Upper lobe of right lung (tissue), 1 donor: ENCODE measurements at places on chromosomes 11 and 22. TPM values are rescaled to one million over a fixed set of nuclear protein-coding genes. Genes with fewer than 3 reads are reported as not detected.

DNA sequence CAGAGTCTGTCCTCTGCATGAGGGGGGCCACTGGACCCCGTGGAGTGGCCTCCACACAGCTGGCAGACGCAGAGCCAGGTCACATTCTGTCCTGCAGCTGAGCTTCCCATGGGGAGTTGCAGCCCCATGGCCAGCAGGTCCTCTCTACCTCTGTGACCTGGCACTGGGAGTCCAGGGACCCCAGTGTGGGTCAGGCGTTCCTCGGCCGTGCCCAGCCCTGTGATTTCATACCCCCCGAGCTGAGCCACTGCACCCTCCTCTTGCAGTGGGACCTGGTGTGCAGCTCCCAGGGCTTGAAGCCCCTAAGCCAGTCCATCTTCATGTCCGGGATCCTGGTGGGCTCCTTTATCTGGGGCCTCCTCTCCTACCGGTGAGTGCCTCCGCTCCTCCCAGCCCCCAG lies 32.2 kb upstream of the SLC22A12 start:
- DNase-seq = no peak
- no peak overlapping the region for H3K4me3 ChIP-seq
- H3K36me3 ChIP-seq = no peaks in the 10 kb centered on the region
- no peak overlapping the region for H3K27ac ChIP-seq
- no peaks in the 10 kb centered on the region for H3K27me3 ChIP-seq

DNA sequence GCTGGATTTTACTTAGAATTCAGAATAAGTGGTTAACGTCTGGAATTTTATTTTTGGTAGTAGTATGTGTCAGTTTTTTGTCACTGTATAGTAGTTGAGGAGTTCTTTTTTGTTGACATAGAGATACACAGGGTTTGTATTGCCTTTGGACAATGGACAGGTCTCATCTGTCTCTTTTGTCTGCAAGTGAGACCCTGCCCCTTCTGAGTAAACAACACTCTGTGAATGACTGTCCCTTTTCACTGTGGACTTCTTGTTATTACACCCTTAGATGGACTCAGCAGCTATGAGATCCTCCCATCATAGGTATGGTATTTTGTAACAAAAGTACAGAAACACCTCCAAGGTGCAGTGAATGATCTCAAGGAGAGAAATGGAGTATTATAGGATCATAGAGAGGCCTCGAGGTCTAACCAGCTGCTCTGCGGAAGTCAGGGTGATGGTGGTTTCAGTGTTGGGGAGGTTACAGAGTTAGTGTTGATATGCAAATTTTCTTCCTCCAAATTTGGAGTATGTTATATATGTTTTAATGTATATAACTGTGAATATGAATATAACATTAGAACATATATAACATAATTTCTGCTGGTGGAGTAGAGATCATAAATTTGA lies 7.8 kb downstream of the PPP6R3 start:
- peaks cover 81% of the 10 kb centered on the region for H3K4me1 ChIP-seq
- DNase-seq = no peak
- H3K27ac ChIP-seq = no peak overlapping the region
- H3K36me3 ChIP-seq = no peaks in the 10 kb centered on the region
- no peak overlapping the region for H3K4me3 ChIP-seq

DNA sequence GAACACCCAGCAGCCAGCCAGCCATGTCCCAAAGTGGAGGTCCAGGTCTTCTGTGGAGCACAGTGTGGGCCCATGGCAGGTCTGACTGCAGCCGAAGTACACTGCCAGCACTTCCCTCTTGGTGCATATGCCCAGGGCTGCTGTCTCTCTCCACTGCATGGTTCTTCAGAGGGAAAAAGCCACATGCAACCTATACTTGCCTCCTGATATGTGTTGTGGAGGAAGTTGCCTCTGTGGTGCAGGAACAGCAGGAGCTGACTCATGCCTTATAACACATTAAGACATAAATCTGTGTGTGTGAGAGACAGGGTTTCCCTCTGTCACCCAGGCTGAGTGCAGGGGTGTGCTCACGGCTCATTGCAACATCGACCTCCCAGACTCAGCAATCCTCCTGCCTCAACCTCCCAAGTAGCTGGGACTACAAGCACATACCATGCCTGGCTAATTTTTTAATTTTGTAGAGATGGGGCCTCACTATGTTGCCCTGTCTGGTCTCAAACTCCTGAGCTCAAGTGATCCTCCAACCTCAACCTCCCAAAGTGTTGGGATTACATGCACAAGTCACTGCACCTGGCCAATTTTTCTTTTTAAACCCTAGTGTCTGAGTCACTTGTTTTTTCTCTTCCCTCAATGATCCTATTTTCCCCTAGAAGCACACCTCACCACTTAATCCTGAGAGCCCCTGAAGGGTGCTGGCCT lies 98.8 kb downstream of the MPPED2 start:
- no peak for DNase-seq
- H3K27ac ChIP-seq = no peak overlapping the region
- no peak overlapping the region for H3K4me3 ChIP-seq
- H3K4me1 ChIP-seq = peaks cover 13% of the 10 kb centered on the region
- no peaks in the 10 kb centered on the region for H3K27me3 ChIP-seq

GRCh38 chr22:35756722-35757121 lies 39.0 kb downstream of the APOL5 start:
- no peak overlapping the region for H3K27ac ChIP-seq
- H3K4me1 ChIP-seq = peaks cover 8% of the 10 kb centered on the region
- no peak overlapping the region for H3K4me3 ChIP-seq
- H3K36me3 ChIP-seq = peaks cover 45% of the 10 kb centered on the region

GRCh38 chr11:46176421-46176820 lies 55.2 kb upstream of the PHF21A start:
- DNase-seq = no peak
- no peaks in the 10 kb centered on the region for H3K36me3 ChIP-seq
- no peaks in the 10 kb centered on the region for H3K27me3 ChIP-seq
- no peaks in the 10 kb centered on the region for H3K4me1 ChIP-seq

DNA sequence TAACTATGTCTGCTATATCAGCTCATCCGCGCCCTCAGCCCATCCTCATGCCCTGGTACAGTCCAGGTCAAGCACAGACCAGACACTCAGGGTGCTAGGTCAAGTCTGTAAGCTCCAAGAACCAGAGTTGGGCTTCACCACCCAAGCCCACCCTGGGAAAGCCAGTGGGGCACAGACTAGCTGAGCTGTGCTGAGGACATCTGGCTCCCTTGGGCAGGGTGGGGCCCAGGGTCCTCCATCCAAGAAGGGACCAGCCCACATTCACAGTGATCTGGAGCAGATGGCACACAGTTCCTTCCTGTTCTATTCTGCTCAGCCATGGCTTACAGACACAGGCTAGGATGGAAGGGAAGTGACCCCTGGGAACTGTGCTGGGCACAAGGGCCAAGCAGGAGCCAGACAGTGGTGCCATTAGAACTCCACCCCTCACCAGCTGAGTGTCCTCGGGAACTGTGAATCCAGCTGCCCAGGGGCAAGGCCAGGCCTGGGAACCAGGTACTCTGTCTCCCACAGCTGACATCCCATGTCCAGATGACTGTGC lies 9.1 kb downstream of the P2RY6 start:
- peak; percentile 47 for DNase-seq
- H3K4me3 ChIP-seq = no peak overlapping the region
- no peaks in the 10 kb centered on the region for H3K36me3 ChIP-seq
- H3K27me3 ChIP-seq = no peaks in the 10 kb centered on the region

- no peak overlapping the region for H3K4me3 ChIP-seq
- H3K27me3 ChIP-seq = no peaks in the 10 kb centered on the region
- H3K27ac ChIP-seq = no peak overlapping the region
- no peak for DNase-seq
Observed at GRCh38 chr22:19080853-19081252, 41.4 kb downstream of the DGCR2 start.

NLRX1 gene
- 17.7 TPM for total RNA-seq

DNA sequence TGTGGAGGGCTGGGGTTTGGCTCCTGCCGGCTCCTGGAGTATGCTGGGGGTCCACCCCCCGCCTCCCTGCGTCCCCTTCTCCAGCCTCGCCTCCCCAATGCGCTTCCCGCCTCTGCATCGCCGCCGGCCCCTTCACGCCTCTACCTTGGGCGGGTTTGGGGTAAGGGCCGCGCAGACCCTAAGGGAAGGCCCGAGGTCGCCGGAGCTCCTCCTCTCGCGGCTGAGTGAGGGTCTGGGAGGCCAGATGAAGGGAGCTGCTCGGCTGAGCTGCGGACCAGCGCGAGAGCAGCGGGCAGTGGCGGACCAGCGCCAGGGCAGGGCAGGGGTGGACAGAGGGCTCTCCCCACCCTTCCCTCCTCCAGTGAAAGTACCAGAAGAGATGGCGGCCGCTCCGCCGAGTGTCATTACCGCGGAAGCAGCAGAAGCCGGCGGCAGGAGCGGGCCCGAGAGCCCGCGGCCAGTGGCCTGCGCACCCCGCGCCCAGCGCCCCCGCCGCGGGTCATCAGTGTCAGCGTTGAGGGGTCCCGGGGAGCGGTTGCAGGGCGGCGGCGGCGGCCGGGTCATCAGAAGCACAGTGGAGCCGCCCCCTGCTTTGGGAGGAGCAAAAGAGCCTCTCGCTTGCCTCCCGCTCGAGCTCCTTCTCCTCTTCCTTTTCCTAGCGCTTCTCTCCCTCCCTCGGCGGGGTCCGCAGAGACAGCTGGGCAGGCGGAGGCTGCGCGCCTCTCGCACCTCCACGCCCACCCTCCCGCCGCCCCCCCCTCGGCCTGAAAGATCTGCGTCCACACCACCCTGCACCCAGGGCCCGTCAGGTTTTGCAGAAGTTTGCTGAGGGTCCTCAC lies 255.6 kb upstream of the CADM1 start:
- DNase-seq = peak; percentile 66
- no peaks in the 10 kb centered on the region for H3K4me1 ChIP-seq

CNGA4 gene
- total RNA-seq = not detected

DNA sequence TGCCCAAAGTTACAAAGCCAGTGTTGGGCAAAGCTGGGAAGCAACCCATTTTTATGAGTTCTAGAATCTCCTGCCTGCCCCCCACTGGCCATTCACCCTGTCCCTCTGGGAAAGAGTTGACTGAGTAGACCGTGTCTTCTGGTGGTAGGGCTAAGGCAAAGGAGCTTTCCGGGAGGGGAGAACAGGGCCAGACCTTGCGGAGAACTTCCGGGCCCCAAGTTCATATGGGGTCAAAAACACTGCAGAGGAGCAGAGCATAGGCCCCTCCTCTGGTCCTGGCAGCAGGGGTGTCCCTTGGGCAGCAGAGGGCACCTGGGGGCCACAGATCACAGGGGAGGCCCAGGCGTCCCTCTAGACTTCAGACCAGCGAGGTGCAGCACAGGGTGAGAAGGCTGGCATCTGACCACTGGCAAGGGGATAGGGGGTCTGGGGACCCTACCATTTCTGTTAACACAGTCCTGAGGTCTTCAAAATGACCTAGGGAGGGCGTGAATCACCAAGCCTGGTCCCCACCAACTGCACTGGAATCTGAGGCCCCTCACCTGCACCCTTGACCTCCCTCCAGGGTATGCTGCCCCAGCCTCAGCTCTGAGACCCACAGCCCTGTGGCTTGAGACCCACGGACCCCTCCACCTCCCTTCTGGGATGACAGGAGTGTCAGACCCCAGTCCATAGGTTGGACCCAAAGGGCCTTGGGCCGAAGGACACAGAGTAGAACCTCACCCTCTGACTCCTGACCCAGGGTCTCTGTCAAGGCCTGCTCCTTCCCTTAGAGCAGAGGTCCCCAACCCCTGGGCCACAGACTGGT lies 1.3 kb upstream of the ARAP1 start:
- H3K4me1 ChIP-seq = peaks cover 19% of the 10 kb centered on the region
- no peak overlapping the region for H3K4me3 ChIP-seq
- H3K36me3 ChIP-seq = peaks cover 12% of the 10 kb centered on the region
- H3K27ac ChIP-seq = no peak overlapping the region
- DNase-seq = no peak

DNA sequence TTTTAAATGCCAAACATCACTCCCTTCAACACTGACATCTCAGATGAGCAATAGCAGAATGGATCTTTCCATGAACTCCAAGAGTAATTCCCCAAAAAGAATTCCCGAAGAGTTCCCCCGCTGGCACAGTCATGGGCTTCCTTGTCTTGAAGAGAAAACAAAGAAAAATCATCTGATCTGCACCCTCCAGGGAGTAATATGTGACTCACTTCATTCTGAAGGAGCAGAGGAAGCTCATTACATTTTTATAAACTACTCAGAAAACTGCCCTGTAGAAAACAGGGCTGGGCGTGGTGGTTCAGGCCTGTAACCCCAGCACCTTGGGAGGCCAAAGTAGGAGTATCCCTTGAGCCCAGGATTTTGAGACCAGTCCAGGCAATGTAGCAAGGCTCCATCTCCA lies 35.7 kb downstream of the CELSR1 start:
- peaks cover 12% of the 10 kb centered on the region for H3K27me3 ChIP-seq
- no peaks in the 10 kb centered on the region for H3K4me1 ChIP-seq
- H3K36me3 ChIP-seq = no peaks in the 10 kb centered on the region

DNA sequence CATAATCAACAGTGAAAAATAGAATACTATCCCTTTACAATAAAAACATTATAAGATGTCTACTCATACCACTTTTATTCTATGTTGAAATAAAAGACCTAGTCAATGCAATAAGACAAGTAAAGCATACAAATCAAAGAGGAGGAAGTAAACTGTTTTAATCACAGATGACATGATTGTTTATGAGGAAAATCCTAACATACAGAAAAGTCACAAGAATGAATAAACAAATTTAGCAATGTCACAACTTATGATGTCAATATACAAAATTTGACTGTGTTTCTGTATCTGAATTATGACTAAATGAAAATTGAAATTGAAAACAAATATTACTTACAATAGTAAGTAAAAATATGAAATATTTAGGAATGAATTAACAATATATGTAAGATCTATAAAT lies 221.9 kb upstream of the GRIA4 start:
- no peaks in the 10 kb centered on the region for H3K27me3 ChIP-seq
- no peaks in the 10 kb centered on the region for H3K36me3 ChIP-seq
- H3K27ac ChIP-seq = no peak overlapping the region
- no peak overlapping the region for H3K4me3 ChIP-seq

- no peaks in the 10 kb centered on the region for H3K27me3 ChIP-seq
- H3K27ac ChIP-seq = no peak overlapping the region
- no peak for DNase-seq
- H3K4me3 ChIP-seq = no peak overlapping the region
Observed at GRCh38 chr11:17000987-17001386, 13.2 kb downstream of the PLEKHA7 start.

GAL gene
- not detected for total RNA-seq

GRCh38 chr11:96156379-96156722 lies 186.6 kb downstream of the MAML2 start:
- peak overlapping the region; percentile 72 for H3K27ac ChIP-seq
- H3K27me3 ChIP-seq = no peaks in the 10 kb centered on the region
- peaks cover 41% of the 10 kb centered on the region for H3K4me1 ChIP-seq
- no peak for DNase-seq
- H3K36me3 ChIP-seq = no peaks in the 10 kb centered on the region
- H3K4me3 ChIP-seq = no peak overlapping the region

- H3K4me3 ChIP-seq = no peak overlapping the region
- DNase-seq = no peak
- no peaks in the 10 kb centered on the region for H3K36me3 ChIP-seq
- no peaks in the 10 kb centered on the region for H3K4me1 ChIP-seq
Observed at GRCh38 chr11:1369371-1370005, 20.2 kb upstream of the BRSK2 start.

DNA sequence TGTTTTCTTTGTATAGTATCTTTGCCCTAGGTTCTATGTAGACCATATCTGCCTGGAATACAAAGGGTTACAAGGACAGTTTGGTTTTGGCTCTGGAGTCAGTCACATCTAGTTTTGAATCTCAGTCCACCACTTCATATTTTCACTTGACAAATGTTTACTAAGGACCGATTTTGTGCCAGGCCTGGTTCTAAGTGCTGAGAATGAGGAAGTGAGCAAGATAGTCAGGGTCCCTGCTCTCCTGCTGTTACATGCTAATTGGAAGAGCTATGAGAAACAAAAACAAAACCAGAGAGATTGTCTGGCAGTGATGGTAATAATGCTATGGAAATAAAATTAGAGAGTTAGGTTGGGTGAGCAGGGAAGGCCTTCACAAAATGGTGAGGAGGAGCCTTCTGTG lies 66.1 kb upstream of the ARHGAP20 start:
- DNase-seq = no peak
- no peak overlapping the region for H3K4me3 ChIP-seq
- H3K36me3 ChIP-seq = no peaks in the 10 kb centered on the region
- no peaks in the 10 kb centered on the region for H3K27me3 ChIP-seq

FOSL1 gene
- total RNA-seq = 3.9 TPM

FAM118A gene
- 20.6 TPM for total RNA-seq
